ENCODE measurements at places on chromosomes 7 and 10. TPM values are rescaled to one million over a fixed set of nuclear protein-coding genes. Genes with fewer than 3 reads are reported as not detected.

NODAL gene
- not detected for total RNA-seq

GPNMB gene
- 116 TPM for total RNA-seq

METTL27 gene
- total RNA-seq, result 2.2 TPM

NME8 gene
- not detected for total RNA-seq

NCOA4 gene
- total RNA-seq, result 106 TPM

NUTM2E gene
- total RNA-seq, result 0.89 TPM

UCMA gene
- total RNA-seq, result not detected

ATXN7L1 gene
- 14.2 TPM for total RNA-seq

HHEX gene
- 1.7 TPM for total RNA-seq

NEUROD6 gene
- not detected for total RNA-seq

HABP2 gene
- total RNA-seq, result 0.18 TPM

CDK14 gene
- total RNA-seq, result 131 TPM

OPN4 gene
- total RNA-seq, result not detected

NKX6-2 gene
- total RNA-seq, result not detected

LRMDA gene
- total RNA-seq, result 0.19 TPM

COX19 gene
- 11.4 TPM for total RNA-seq

EEPD1 gene
- 1.3 TPM for total RNA-seq

GIMAP1 gene
- total RNA-seq, result not detected

ZNF853 gene
- 18.3 TPM for total RNA-seq

C10orf143 gene
- 2.9 TPM for total RNA-seq

CPVL gene
- total RNA-seq, result 2.0 TPM

CDH23 gene
- total RNA-seq, result not detected

PLCE1 gene
- total RNA-seq, result 7.0 TPM

ZNF365 gene
- total RNA-seq, result 0.44 TPM

AASS gene
- 20.5 TPM for total RNA-seq

PSMA2 gene
- 59.7 TPM for total RNA-seq

ASAH2B gene
- 3.0 TPM for total RNA-seq

HYCC1 gene
- total RNA-seq, result 56.9 TPM

LIPN gene
- total RNA-seq, result not detected

MLXIPL gene
- not detected for total RNA-seq

ZFAND4 gene
- 12.9 TPM for total RNA-seq

TMEM140 gene
- total RNA-seq, result not detected

DIP2C gene
- total RNA-seq, result 36.8 TPM

INA gene
- 2.5 TPM for total RNA-seq

MMD2 gene
- not detected for total RNA-seq

AEBP1 gene
- total RNA-seq, result 781 TPM

FAM25G gene
- total RNA-seq, result not detected

NPTX2 gene
- 5.1 TPM for total RNA-seq

SLC18A3 gene
- 0.34 TPM for total RNA-seq

ZNF488 gene
- 0.55 TPM for total RNA-seq

GPR26 gene
- not detected for total RNA-seq

ACTL6B gene
- not detected for total RNA-seq

CCDC6 gene
- total RNA-seq, result 38.0 TPM

NPSR1 gene
- not detected for total RNA-seq

IFIT2 gene
- total RNA-seq, result 8.8 TPM

LDB3 gene
- 0.37 TPM for total RNA-seq

NYAP1 gene
- 0.89 TPM for total RNA-seq

LRRC61 gene
- not detected for total RNA-seq

PNLIPRP1 gene
- not detected for total RNA-seq

TMEM196 gene
- not detected for total RNA-seq

IFIT1B gene
- not detected for total RNA-seq

CAMK1D gene
- 13.7 TPM for total RNA-seq

C10orf95 gene
- not detected for total RNA-seq

STEAP2 gene
- not detected for total RNA-seq

CDC14C gene
- total RNA-seq, result not detected

SLC26A5 gene
- not detected for total RNA-seq

SH2D4B gene
- not detected for total RNA-seq

THAP5 gene
- 29.8 TPM for total RNA-seq
